ENCODE measurements at places on chromosomes 3 and 15. TPM values are rescaled to one million over a fixed set of nuclear protein-coding genes. Genes with fewer than 3 reads are reported as not detected.

Gene BNC1
- not detected for total RNA-seq

DNA sequence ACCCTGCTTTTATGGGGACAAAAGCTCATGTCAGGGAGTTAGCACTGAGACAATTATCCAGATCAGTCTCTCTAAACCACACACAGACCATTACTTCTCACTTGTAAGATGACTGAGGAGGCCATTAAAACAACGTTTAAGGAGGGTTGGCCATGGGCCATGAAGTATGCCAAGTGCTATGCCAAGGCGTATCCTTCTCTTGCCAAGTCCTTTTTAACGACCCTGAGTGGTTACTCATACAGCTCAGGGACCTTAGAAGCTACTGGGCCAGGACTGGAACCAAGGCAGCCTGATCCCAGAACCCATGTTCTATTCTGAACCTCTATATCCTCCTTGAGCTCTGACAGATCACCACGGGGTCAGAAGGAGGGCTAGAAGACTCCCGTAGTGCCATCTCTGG lies 50.0 kb downstream of the NMNAT3 start:
- no peaks in the 10 kb centered on the region for H3K36me3 ChIP-seq
- DNase-seq: no peak
- no peaks in the 10 kb centered on the region for H3K27me3 ChIP-seq
- H3K4me1 ChIP-seq: no peaks in the 10 kb centered on the region

DNA sequence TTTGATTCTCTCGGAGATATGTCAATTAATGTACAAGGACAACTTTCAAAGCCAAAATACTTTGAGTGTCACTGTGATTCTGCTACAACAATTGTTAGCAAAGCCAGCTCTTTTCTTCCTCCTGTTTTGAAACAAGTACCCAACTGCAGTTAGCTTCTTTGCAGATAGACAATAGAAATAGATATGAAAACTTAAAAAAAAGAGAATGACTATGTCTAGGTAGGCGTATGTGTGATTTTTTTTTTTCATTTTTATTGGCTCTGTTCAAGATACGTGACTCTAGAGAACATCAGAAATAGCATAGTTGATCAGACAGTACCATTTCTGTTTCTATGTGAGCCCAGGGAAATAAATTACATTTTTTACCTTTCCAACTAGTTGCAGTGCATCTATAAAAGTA lies 142.9 kb upstream of the CNTN4 start:
- H3K4me3 ChIP-seq: no peak overlapping the region
- no peak overlapping the region for H3K27ac ChIP-seq
- DNase-seq: no peak
- no peaks in the 10 kb centered on the region for H3K4me1 ChIP-seq

DNA sequence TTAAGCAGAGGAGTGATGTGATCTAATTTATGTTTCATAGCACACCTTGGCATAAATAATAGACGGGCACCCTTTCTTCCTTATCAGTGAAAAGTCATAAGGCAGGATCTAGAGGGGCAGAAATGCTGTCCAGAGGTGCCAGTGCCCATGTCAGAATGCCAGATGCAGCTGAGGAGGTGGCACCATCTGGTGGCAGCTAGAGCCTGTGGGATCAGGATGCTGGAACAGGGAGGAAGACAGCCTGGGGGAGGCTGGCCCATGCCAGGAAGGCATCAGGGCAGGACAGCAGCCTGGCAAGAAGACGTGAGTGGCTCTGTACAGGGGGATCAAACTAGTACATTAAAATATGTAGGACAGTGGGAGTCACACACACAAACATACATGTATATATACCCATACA lies 16.5 kb downstream of the MYH15 start:
- H3K27ac ChIP-seq: no peak overlapping the region
- H3K4me3 ChIP-seq: no peak overlapping the region
- no peaks in the 10 kb centered on the region for H3K36me3 ChIP-seq
